ENCODE measurements at places on chromosomes 5 and 9.

DNA sequence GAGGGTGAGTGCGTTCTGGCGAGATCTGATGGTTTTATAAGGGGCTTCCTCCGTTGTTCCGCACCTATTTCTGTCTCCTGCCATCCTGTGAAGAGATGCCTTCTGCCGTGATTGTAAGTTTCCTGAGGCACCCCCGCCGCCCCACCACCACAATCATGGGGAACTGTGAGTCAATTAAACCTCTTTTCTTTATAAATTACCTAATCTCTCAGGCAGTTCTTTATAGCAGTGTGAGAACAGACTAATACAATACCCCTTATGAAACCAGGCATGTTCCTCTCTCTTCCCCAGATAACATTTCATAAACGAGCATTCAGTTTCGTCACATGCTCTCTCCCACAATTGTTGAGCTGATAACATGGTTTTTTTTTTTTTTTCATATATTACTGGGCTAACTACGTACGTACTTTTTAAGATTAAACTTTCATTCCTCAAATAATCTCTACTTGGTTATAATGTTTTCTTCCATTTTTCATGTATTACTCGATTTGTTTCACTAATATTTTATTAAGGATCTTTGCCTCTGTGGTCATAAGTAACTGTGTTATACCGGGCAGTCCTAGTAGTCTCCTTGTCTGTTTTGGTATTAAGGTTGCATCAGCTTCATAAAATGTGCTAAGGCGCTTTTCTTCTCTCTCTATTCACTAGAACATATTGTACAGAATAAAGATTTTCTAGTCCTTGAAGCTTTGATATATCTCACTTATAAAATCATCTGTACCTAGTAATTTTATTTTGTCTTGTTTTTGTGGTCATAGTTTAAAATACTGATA lies 64.9 kb upstream of the MVB12B start:
- no peak for DNase-seq

DNA sequence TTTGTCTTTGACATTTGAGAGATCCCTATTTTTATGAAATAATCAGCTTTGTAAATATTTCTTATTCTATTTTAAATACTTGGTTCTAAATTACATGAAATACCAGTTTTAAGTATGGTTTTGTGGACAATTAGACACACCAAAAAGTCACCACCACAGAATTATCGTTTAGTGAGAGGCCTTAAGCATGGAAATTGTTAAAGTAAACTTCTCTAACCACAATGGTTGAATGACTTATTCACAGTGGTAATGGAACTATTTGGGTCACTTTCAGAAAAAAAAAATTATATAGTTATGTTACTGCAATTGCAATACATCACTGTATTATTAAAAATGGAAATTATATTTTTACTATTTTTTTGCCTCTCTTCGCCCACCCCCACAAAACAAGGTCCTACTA lies 1252.5 kb downstream of the EFNA5 start:
- no peak for DNase-seq

DNA sequence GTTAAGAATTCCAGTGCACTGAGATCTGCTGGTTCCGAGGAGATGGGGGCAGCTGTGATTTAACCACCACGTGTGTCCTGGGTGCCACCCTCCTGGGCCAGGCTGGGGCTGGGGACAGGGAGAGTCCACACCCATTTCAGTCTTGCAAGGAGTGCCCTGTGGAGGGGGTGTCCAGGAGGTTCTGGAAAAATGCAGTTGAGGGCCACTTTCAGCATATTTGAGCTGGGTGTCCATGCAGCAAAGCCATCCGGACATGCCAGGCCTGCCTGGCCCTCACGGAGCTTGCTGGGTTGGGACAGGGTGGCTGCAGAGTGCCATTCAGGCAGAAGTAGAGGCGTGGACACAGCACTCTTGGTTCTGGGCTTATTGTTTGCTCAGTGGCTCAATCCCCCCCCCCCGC lies 68.1 kb downstream of the NEK6 start:
- DNase-seq, result no peak

DNA sequence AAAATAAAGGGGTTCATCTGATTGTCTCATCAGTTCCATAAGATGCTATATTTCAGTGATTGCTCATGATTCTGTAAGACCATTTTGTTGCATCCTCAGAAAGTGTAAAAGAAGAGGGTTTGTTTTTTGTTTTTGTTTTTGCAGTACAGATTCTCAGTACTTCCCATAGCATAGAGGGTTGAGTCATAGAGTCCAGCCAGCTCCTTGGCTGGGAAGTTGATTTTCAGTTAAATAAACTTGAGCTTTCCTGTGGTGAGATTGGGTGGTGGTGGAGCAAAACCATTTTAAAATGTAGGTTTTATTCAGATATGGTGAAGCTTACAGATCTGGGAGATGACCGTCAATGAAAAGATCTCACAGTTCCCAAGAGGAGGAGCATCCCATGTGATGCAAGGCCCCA lies 48.2 kb downstream of the DAPK1 start:
- no peak for DNase-seq
